D341Med (cell line): ENCODE measurements at places on chromosomes 16 and 17.

DNA sequence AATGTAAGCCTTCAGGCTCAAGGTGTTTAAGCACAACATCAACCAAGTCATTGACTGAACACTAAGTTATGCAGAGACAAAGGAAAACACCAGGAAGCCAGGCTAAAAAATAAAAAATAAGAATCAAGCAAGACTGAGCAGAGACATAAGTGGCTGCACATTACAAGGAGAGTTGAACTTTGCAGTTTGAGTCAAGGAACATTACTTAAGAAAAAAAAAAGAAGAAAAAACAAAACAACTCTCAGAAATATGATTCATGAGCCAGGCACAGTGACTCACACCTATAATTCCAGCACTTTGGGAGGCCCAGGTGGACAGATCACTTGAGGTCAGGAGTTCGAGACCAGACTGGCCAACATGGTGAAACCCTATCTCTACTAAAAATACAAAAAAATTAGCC lies 168.1 kb downstream of the C16orf95 start:
- no peak for DNase-seq

DNA sequence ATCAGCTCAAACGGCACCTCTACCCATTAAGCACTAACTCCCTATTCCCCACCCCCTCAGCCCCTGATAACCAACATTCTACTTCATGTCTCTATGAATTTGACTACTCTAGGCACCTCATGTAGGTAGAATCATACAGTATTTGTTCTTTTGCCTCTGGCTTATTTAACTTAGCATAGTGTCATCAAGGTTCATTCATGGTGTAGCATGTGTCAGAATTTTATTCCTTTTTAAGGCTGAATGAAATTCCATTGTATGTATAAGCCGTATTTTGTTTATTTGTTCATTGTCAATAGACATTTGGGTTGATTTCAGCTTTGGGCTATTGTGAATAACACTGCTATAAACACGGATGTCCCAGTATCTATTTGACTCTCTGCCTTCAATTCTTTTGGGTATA lies 794.9 kb upstream of the SOX9 start:
- DNase-seq: no peak

GRCh38 chr16:53511084-53511402 lies 8.0 kb upstream of the AKTIP start:
- DNase-seq: no peak

DNA sequence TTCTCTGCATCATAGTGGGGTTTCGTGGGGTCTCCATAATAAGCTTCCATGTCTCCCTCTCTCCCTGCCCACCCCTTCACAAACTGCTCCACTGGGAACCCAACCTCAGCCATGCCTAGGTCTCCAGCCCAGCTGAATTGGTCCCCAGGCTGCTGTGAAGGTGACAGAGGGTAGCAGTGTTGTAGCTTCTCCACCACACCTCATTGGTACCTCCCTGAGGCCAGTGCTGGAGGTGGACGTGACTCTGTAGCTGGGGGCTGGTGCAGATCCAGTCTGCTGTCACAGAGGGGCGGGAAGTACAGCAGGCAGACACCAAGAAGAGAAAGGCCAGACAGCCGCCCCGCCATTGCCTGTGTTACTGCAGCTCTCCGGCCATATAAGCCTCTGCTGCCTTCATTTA lies 82.1 kb downstream of the OR1D5 start:
- no peak for DNase-seq

DNA sequence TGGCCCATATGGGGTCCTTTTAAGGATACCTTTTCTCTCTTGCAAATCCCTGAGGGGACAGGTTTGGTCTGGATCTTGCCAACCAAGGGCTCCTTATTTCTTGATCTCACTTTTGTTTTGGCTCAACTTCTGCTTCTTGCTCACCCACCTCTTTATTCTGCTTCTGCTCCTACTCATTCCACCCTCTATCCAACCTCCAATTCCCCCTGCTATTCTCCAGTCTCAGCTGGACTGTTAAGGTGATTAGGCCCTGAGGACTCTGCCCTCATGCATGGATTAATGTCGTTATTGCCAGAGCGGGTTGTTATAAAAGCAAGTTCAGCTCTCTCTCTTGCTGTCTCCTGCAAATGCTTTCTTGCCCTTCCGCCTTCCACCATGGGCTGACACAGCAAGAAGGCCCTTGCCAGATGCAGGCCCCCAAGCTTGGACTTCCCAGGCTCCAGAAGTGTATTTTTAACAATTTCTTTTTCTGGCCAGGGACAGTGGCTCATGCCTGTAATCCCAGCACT lies 29.8 kb downstream of the LAT start:
- no peak for DNase-seq

DNA sequence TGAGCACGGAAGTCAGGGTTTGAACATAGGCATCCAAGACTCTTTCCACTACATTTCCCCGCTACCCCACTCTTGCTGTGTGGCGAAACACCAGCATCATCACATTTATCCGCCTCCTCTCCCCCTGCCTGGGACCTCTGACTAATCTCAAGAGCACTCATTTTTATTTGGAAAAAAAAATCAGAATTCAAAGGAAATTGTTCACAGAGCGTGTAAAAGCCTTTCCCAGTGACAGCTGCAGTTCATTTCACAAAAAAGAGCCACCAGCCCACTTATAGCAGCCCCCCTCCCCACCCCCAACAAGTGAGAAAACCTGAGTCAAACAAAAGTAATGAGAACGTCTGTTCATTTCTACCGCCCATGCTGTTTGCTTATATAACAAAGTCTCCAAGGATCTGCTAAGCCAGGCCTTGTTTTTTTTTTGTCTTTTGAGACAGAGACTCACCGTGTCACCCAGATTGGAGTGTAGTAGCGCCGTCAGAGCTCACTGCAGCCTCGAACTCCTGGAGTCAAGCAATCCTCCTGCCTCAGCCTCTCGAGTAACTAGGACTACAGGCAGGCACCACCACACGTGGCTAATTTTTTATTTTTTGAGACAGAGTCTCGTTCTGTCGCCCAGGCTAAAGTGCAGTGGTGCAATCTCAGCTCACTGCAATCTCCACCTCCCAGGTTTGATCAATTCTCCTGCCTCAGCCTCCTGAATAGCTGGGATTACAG lies 48.3 kb upstream of the HAPSTR1 start:
- no peak for DNase-seq
